Stimulated activated CD4-positive, alpha-beta T cell treated with anti-CD3 and anti-CD28 coated beads, TNF-alpha, amount 100 ng/mL, for 4 hours (primary cell): ENCODE measurements at places on chromosomes 5 and 9.

GRCh38 chr5:80076131-80077050 is 41.2 kb downstream of the THBS4 start:
- no peak for DNase-seq

DNA sequence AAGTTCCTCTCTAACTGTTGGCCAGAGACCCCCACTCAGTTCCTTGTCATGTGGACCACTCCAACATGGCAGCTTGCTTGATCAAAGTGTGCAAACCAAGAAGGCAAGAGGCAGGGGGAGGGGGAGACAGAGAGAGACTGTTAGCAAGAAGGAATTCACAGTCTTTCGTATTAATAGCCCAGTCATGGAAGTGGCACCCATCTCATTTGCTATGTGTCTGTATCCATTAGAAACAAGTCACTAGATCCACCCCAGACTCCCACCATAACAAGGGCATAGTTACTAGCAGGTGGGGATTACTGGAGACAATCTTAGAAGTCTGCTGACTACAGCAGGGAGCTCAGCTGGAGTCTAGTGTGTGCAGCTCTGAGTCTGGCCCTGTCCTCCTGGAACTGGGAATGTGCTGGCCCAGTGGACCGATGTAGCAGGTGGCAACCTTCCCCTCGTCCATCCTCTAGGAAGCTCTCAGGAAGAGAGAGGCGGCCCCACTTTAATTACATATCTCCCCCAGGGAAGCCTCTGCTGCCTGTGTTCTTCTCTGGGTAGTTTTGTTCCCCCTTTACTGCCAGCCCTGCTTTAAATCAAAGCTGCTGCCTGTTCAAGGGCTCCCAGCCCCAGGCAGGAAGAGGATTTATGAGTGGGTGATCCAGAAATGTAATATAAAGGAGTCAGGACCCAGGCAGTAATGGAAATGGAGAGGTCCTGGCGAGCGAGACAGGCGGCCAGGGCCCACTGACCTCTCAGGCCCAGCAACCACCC is 47.8 kb upstream of the ALDH1B1 start:
- no peak for DNase-seq

GRCh38 chr5:176733406-176734262 is 76.7 kb upstream of the UNC5A start:
- no peak for DNase-seq

DNA sequence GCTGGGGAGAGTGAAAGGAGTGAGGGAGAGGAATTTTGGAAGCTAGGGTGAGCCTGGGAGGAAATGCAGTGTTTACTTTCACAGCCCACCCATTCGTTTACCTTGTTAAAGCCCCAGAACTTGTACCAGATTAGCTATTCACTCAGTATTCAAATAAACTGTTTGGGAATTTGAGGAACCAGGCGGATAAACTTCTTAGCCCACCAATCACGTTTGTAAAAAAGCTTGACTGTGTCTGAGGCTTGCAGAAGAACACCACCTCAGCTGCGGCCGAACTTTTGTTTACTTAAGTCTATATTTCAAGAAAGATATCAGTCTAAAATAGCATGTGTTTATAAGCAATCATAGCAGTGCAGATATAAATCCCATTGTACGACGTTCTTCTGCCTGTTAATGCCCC is 5.2 kb upstream of the TLE1 start:
- DNase-seq, result no peak

- no peak for DNase-seq
Observed at GRCh38 chr9:7210854-7211637, 453.3 kb downstream of the KDM4C start.
